Left renal cortex interstitium (tissue), 4 donors: ENCODE measurements at places on chromosomes 2 and 18.

DNA sequence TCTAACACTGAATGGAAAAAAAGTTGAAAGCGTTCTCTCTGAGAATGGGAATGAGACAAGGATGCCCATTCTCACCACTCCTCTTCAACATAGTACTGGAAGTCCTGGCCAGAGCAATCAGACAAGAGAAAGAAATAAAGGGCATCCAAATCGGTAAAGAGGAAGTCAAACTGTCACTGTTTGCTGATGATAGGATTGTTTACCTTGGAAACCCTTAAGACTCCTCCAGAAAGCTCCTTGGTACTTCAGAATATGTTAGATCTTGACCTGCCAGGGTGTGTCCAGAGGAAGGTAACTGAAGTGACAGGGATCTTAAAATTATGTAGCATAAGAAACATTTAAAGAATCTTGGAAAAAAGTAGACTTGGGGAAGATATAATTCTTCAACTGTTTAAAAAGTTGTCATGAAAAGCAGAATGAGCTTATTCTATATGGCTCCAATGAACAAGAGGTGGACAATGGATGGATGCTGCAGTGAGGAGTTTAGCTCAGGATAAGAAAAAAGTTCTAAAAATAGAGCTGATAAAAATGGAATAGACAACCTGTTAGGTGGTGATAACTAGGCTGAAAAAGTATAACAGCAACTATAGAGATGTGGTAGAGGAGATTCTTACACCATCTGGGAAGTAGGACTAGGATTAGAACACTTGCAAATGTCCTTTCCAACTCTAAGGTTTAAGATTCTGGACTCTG, 16.8 kb upstream of the SULT1C4 start:
- DNase-seq, result no peak

DNA sequence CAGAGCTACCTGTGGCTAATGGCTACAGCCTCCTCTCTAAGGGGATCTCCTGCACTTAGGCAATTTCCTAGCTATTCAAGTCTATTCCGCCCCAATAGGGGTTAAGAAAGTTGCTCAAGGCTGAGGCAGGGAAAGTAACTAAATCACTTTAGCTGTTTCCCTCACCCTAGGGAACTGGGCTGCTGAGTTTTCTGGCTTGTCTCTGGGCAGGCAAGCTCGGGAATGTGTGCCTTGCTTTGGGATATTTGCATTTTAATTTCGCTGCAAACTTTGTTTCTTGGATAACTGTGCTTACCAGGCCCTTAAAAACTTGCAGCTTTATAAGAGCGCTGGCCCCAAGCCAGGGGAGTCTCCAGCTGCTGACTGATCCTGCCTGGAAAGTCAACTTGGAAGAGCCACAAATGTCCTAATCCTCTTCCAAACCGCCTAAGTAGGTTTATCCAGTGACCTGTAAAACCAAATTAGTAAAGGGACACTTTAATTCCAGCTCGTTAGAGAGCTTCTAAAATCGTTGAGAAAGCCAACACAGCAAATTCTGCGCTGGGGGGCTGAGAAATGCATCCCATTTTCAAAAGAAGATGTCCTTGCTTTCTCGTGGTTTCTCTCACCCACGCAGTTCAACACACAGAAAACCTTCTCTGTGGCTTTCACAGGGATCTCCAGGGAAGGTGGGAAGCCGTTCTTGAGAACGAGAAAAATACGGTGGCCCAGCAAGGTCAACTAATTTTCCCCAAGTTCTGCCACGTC, 59.5 kb upstream of the SP3 start:
- DNase-seq, result no peak

DNA sequence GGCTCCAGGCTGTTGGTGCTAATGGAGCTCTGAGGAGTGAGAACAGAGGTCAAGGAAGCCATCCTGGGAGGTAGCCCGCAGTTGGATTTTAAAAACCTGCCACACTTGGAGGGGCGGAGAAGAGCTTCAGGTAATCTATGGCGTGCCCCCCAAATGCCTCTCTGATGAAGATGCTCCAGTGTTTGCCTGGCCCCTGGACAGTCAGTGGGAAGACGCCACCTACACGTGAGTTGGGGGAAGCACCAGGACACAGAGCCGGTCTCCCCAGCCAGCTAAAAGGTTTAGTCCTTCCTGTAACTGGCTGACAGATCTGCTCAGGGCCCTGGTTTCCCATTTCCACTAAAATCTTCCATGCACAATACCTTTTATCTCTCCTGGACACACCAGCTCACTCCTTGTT, 225.0 kb downstream of the TTC32 start:
- no peak for DNase-seq

DNA sequence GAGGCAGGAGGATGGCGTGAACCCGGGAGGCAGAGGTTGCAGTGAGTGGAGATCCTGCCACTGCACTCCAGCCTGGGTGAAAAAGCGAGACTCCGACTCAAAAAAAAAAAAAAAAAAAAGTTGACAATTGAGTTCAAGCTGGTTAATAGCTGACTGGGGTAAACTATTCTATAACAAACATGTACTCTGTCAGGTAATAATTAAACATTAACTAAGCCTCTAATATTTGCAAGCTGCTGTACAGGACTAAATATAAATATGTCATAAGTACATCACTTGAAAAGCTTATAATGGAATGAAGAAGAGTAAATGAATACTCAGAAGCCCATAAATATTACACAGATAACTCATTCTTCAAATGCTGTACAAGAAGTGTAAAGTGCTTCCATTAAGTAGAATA, 190.4 kb upstream of the CRIM1 start:
- no peak for DNase-seq

DNA sequence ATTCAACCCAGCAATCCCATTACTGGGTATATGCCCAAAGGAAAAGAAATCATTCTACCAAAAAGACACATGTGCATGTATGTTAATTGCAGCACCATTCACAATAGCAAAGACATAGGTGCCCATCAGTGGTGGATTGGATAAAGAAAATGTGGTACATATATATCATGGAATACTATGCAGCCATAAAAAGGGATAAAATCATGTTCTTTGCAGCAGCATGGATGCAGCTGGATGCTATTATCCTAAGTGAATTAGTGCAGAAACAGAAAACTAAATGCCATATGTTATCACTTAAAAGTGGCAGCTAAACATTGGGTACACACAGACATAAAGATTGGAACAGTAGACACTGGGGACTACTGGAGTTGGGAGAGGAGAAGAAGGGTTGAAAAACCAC, 82.2 kb downstream of the MYO3B start:
- no peak for DNase-seq

- no peak for DNase-seq
Measured at GRCh38 chr18:41378598-41378997, 576.4 kb upstream of the PIK3C3 start.

- no peak for DNase-seq
Measured at GRCh38 chr18:11324956-11325882, 175.8 kb upstream of the PIEZO2 start.

- no peak for DNase-seq
Measured at GRCh38 chr2:47012189-47012588, 96.6 kb upstream of the MCFD2 start.

- DNase-seq, result no peak
Measured at GRCh38 chr2:5524551-5524950, 167.6 kb upstream of the SOX11 start.

GRCh38 chr2:39849064-39849463, 70.0 kb upstream of the THUMPD2 start:
- no peak for DNase-seq

- no peak for DNase-seq
Measured at GRCh38 chr18:9094307-9095226, 7.9 kb upstream of the NDUFV2 start.

DNA sequence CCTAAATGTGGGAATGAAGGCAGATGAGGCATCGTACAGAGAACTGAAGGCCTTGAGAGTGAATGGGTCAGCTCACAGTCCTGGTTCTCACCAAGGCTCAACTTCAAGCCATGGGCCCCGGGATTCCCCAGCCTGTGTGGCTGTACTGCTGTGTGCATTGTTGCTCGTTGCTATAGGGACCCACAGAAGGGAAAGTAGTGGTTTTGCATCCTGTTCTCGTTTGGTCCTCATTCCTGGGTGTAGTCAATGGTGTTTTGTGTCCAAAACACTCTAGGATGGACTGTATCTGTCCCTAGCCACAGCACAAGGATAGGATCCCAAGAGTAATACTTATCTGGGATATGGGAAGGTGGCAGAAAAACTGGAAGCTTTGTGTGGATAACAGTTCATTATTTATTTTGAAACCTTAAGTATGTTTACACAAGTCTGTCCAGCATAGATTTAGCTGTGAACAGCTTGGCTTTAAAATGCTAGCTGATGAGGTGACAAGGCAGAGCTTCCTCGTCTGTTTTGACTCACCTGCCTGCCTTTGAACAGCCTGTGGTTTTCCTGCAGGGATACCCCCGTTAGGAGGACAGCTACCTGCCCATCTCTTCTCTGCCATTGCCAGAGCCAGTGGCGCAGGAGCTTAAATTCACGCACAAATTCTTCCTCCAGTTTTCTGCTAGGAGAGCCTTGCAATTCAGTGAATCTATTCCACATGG, 85.0 kb downstream of the WDSUB1 start:
- no peak for DNase-seq

DNA sequence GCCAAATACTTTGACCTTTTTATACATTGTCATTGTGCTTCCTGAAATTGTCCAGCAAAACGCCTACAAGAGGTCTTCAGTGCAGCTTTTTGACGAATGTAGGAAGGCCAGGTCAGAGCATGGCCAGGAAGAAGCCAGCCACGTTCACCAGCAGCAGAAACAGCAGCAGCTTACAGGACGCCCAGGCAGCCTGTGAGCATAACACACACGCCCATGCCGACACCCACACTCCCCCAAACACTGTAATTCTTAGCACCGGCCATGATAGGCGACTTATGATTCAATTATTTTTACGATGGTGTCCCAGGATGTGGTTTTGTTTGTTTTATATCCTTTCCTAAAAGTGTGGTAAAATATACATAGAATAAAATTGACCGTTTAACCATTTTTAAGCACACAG, 249.1 kb upstream of the SALL3 start:
- DNase-seq, result no peak

DNA sequence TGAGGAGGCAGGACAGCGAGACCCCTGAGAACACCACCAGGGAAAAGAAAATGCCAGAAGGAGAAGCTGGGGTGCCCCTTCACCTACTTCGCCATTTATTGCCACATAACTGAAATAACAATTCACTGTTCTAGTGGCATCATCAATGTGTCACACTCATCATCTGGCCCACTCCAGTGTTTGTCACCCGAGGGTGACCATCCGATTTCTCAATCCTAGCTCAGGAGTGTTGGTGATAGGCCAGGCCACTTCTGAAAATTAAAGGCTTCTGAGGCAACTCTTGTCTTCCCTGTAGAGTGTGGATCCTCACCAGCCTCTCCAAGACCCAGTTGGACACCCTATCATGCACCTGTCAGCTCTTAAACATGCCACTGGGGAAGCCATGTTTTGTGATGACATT, 62.9 kb upstream of the BZW1 start:
- DNase-seq, result no peak

DNA sequence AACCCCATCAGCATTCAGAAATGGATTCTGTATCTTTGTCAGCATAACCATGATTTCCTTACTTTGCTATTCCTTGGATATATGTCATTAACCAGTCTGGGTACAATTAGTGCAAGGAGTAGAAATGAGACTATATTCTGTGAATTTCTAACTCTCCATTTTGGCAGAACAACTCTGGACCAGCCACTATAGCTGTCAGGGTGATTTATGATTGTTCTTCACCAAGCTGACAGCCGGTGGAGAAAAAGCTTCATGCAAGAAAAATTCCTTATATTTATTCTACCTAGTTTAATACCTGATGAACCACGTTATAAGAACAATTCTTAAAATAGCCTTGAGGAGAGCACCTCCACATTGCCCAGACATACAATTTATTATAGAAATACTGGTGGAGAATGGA, 431.2 kb upstream of the TCF4 start:
- DNase-seq, result no peak

DNA sequence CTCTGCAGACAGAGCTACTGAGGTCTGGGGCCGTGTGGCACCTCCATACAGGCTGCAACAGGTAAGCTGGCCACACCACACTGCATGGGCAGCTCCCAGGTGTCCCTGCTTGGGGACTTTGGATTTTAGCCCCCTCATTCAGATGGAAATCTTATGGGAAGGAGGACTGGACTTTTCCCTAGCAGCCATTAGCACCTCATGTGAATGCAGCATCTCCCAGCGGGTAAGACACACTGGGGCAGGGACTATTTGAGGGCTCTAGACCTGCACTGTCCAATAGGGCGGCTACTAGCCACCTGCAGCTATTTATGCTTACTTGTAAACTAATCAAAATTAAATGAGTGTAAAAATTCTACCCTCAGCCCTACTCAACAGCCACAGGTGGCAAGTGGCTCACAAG, 34.2 kb upstream of the GLI2 start:
- no peak for DNase-seq

DNA sequence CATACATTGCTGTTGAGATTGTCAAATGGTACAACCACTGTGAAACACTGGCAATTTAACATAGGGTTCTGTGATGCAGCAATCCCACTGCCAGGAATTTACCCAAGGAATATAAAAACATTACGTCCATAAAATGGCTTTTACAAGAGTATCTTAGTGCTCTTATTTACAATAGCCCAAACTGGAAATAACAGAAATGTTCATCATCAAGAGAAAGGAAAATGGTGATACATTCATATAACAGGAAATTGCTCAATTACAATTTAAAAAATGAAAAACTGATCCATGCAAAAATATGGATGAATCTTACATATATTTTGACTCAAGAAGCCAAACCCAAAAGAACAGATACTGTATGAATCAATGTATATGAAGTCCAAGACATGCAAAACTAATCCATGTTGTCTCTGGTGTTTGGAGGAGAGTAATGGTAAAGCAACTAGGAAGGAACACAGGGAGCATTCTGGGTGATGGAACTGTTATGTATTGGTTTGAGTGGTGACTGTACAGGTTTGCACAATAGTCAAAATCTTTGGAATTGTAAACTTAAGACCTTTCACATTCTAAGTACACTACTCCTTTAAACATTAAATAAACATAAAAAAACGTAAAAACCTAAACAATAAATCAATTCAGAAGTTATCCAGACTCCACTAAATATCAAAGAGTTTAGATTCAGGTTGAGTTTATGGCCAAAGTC, 104.8 kb upstream of the WDR75 start:
- no peak for DNase-seq

GRCh38 chr2:99836690-99837605, 305.4 kb downstream of the AFF3 start:
- no peak for DNase-seq

- no peak for DNase-seq
Measured at GRCh38 chr18:38884050-38884449, 1318.5 kb upstream of the CELF4 start.

DNA sequence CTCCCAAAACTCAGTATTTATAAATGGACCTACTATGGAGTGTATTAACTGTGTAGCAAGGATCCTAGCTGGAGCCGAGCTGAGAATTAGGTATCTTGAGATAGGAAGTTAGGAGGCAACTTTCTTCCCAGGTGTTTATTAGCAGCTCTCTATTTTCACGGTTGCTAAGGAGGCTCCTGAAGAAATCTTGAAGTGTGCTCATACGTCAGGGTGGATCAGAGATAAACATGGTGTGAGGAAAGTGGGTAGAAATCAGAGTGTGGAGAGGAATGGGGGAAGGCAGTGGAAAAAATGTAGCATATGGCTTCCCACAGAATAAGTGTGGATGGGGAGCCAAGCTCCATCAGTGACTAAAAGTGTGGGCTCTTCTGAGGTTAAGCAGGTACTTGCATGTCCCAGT, 104.3 kb downstream of the ABCA12 start:
- DNase-seq, result no peak
